Kidney tubule cell (primary cell): ENCODE measurements at places on chromosomes 4 and X.

GRCh38 chr4:81971061-81971460 is 402.7 kb downstream of the HNRNPD start:
- DNase-seq, result no peak

GRCh38 chr4:10135260-10135659 is 18.7 kb upstream of the WDR1 start:
- no peak for DNase-seq

- DNase-seq, result peak; percentile 52
These were observed 993.6 kb downstream of the ARAP2 start for GRCh38 chr4:35250761-35251160.

DNA sequence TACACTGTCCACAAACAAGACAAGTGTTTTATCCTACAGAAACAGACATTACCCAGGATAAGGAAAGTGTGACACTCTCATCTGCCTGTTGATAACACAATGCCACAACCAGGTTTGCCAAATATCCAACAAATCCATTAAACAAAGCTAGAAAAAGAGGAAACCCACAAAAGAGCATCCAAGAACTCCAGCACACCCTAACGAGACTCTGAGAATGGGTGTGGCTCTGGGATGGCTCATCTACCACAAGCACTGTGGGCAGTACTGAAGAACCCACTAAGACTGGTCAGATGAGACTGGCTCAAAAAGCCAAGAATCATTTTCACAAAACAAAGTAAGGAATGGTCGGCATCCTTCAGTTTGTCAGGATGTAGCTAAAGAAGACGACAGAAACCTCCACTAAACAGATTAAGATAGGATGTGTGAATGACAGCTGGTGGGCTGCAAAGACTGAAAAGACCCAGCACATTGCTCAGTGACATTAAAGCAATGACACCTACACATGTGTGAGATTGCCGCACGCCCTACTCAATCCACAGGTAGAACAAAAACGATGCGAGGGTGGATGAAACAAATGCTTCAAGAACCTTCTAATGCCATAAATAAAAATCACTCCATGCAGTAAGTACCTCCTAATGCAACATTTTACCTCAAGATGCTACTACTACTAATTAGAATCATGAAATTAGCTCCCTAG is 14.7 kb downstream of the ATP8A1 start:
- DNase-seq, result no peak

DNA sequence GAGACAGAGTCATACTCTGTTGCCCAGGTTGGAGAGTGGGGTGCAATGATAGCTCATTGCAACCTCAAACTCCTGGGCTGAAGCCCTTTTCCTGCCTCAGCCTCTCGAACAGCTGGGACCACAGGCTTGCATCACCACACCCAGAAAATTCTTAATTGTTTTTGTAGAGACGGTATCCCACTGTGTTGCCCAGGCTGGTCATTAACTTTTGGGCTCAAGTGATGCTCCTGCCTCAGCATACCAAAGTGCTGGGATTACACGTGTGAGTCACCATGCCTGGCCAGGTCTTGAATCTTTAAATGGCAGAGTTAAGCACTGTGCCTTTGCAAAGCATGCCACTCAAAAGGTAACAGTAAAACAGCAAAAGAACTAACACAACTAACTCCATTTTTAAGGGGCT is 28.6 kb upstream of the BBS12 start:
- peak; percentile 59 for DNase-seq

- DNase-seq, result peak; percentile 59
These were observed 660 bp downstream of the WWC2 start for GRCh38 chr4:183099537-183100297.

GRCh38 chr4:185570727-185571126 is 35.4 kb upstream of the PDLIM3 start:
- DNase-seq, result no peak

GRCh38 chr4:6041800-6042199 is 23.6 kb upstream of the C4orf50 start:
- DNase-seq, result no peak

DNA sequence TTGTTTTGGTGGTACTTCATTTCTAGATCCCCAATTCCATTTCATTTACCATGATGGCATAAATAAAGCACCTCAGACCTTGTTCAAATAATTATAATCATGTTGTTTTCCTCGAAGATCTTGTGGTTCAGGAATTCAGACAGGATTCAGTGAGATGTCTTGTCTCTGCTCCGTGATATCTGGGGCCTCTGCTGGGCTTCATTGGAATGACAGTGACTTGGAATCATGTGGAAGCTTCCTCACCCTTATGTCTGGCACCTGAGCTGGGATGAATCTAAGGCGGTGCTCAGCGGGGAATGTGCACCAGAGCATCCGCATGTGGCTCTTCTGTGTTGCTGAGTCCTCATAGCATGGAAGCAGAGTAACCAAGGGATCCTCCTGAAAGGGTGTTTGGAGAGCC is 132.2 kb downstream of the VEGFC start:
- DNase-seq, result no peak

GRCh38 chr4:94462572-94462971 is 10.8 kb downstream of the PDLIM5 start:
- no peak for DNase-seq

DNA sequence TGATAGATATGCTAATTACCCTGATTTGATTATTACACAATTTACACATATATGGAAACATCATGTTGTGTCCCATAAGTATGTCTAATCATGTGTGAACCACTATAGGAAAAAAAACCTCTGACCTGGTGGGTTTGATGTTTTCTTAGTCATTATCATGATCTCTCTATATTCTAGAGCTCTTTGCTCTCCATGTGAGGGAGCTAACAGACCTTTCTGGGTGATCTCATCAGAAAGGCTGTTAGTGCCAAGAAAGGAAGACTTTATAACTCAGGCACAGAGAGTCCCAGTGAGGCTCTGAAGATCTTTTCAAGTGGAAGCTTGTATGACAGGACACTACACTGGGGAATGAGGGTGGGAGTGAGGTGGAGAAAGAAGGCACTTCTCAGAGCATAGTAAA is 527.7 kb upstream of the MAGEB2 start:
- DNase-seq, result peak; percentile 20

DNA sequence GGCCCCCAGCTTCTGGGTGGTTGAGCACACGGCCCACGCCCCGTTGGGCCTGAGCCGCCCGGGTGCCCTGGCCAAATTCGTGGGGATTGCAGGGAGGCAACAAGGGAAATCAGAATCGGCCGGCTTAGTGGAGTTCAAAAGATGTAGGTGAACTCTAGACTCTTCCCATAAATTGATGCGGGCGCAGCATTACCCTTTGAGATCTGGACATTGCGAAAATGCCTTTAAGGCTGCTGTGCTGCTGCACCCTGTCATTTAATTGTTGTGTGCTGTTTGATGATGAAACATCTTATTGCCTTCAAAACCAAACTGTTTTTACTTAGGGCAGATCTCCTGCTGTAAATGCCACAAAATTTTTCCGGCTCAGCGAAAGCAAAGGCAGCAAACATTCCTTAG is 409 bp upstream of the MPP1 start:
- DNase-seq, result no peak

GRCh38 chrX:2513121-2513664 is 12.4 kb upstream of the DHRSX start:
- DNase-seq, result no peak

DNA sequence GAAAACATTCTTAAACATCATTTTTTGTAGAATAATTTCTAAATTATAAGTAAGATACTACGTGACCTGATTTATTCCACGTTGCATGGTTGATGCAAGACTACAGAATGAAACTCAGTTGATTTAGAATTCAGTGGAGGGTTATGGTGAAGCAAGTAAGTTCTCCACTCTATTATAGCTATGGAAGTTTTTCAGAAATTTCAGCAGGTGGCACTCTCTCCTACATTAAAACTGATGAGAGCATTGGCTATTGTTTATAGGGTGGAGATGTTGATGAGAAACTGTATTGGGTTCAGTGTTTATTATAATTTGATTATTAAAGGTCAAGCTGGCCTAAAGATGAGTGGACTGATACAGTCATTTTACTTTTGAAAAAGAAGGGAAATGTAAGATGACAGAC is 88.0 kb downstream of the FNIP2 start:
- DNase-seq, result peak; percentile 65

GRCh38 chr4:37780444-37781130 is 45.9 kb upstream of the PGM2 start:
- DNase-seq, result no peak

DNA sequence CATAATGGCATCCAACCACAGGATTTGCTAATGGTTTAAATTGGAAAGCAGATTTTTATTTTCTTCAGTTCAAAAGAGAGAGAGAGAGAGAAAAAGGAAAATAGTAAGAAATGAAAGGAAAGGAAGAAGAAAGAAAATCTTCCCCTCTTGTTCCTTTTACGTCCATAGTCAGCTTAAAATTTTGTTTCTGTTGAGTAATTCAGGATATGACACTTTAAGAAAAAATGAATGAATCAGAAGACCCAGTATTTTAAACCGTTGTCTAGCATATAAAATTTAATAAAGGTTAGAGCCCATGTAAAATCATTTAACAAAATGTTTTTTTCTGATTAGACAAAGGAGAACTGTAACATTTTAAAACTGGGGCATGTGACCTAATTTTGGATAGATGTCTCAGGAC is 391.8 kb upstream of the EPHA5 start:
- no peak for DNase-seq

DNA sequence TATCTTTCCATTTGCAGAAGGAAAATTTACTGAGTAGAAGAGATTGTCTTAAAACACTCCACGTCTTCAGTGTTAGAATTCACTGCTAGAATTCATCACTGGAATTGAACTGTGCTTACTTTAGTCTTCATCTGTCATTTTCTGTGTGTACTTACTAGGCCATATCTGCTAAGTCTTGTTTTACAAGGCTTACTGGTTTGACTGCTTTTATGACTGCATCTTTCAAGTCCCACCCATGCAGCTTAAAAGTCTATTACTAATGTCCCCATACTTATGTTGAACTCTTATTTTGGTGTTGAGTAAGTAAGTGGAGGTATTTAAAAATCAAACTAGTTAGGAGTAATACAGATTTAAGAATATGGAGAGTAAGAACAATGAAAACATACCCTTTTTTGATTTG is 14.6 kb downstream of the CLCN3 start:
- no peak for DNase-seq

DNA sequence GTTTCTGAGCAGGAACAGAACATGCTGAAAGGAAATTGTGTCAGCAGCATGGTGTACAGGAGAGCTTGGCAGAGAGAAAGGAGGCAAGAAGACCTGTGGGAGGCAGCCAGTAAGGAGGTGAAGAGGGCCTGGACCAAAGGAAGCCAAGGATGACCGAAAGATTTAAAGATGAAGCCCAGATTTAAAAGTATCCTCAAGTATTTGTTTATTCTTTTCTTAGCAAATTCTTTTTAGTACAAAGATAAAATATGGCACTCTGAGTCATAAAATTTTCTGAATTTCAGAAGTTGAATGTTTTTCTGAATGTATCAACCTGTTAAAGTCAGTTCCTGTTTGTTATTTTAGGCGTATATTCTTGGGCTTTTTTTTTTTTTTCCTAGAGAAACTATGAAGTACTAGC is 3.5 kb downstream of the PKD2 start:
- DNase-seq, result no peak

- no peak for DNase-seq
These were observed 102.0 kb downstream of the AFAP1 start for GRCh38 chr4:7837597-7838135.

GRCh38 chr4:22670956-22671355 is 21.8 kb upstream of the GBA3 start:
- no peak for DNase-seq

- DNase-seq, result no peak
These were observed 125.8 kb upstream of the UNC5C start for GRCh38 chr4:95674521-95674981.

GRCh38 chr4:145427991-145428390 is 53.7 kb upstream of the SMAD1 start:
- DNase-seq, result no peak

- DNase-seq, result no peak
These were observed 18.0 kb downstream of the RUFY3 start for GRCh38 chr4:70739496-70740337.

DNA sequence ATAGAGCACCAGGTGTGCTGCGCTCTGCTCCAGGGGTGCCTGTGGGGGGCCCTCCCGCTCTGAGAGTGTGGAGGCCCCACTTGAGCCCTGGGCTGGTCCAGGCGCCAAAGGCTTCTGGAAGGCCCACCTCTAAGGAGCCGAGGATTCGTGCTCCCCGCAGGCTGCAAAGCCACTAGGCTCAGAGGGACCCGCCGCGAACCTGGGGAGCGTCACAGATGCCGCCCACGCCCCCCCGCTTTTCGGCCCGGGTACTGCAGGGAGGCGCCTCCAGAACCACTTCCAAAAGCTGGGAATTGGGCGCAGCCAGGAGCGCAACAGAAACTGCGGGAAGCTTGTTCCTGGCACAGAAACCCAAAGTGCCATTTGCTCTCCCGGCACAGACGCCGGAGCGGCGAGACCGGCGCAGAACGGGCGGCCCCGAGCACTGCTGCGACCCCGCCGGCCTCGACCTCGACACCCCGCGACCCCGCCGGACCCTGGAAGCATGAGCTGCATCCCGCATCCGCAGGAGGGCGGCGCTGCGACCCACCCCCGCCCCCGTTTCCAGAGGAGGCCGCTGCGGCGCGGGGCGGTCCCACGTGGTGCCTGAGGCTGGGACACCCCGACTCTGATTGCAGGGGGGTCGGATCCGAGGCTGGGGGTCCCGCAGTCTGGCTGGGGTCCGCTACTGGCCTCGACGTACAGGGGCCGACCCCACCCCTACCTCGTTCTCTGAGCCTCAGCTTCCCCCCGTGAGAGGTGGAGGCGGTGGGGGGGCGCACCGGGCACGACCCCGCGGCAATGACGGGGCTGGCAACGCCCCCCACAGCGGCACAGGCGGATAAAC is 30.8 kb downstream of the CPLX1 start:
- DNase-seq, result no peak

- no peak for DNase-seq
These were observed 23.6 kb downstream of the CFAP99 start for GRCh38 chr4:2442175-2442993.

GRCh38 chrX:63475200-63475599 is 124.1 kb upstream of the SPIN4 start:
- no peak for DNase-seq

DNA sequence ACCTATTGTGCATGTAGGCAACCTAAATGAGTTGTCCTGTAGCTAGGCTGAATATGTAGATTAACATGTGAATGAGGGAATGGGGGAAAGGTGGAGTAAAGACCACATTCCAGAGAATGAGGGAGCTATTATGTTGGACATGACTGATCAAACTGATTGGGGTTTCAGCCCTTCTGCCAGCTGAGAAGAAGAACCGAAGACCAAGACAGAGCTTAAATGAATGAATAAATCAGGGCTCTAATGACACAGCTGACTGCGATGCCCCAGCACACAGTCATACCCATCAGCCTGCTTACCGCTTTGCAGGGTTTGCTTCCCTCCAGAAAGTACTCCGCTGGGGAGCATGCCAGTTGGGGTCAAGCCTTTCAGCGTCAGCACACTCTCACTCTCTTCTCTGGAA is 315.4 kb downstream of the PPP3CA start:
- no peak for DNase-seq

GRCh38 chr4:38560768-38561558 is 103.0 kb upstream of the KLF3 start:
- DNase-seq, result peak; percentile 49
